ENCODE measurements at places on chromosomes 16 and 17.

GRCh38 chr16:79638386-79638785, 37.8 kb upstream of the MAF start:
- DNase-seq, result no peak

DNA sequence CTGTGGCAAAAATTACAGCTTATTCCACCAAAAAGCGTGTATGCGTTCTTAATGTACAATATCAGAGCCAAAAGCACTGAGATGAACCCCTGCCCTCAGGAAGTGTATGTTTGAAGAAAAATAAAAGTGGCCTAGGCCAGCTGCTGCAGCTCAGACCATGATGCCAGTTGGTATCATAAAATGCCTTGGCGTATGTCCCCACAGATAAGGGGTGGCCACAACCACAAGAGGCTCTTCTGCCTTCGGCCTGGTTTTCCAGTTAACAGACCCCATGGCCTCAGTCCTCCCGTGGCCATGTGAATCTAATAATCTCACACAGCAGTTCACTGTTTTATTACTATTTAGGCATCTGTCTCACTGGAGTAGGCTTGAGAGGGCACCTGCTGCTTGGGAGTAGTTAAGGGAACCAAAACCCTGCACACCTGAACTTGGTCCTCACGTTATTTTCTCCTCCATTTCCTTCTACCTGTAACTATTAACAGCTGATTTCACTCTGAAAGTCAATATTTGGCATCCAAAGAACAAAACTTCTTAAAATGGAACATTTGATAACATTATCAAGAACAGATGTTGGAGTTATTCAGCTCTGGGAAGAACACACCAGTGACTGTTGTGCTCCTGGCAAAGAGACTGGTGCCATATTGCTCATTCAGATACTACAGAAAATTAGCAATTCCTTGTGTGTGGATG, 34.8 kb upstream of the ERN1 start:
- DNase-seq, result no peak

- peak; percentile 52 for DNase-seq
These were observed 1.0 kb downstream of the ST3GAL2 start for GRCh38 chr16:70437582-70438557.

DNA sequence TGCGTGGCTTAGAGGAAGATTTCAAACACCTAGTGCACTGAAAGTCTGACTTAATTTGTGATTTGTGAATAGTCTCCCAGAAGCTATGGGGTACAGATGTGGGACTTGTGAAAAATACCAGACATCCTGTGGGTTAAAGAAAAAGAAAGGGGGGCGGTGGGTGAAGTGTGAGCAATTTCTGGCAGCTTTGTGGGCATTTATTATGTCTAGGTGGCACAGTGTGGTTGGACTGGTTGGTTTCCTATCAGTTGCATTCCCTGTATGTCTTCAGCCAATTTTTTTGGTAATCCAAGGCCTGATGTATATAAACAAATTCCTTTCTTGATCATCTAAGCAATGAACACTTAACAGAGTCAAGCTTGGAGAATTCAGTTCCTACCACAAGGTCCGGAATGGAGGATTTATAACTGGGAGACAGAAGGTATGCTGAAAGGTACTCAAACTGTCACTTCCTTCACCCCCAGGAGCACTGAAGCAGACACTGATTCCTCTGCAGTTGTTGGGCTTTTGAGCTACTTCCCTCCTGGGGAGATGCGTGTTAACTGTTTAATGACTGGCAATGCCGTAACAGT, 211.6 kb downstream of the WWOX start:
- DNase-seq, result no peak

DNA sequence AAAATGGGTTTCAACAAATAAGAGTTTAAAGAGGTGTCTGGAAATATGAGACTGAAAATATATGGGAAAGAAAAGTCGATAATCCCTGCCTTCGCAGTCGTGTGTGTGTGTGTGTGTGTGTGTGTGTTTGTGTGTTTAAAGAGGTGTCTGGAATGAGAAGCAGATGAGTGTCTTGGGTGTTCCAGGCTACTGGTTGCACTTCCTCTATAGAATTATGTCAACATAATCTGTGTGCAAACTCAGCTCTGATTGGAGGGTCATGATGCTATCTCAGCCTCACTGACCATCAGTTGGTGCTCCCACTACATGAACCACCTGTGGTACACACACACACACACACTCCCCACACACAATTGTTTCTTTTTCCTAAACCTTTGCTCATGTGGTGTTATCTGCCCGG, 347.3 kb downstream of the NPIPA8 start:
- DNase-seq, result no peak

DNA sequence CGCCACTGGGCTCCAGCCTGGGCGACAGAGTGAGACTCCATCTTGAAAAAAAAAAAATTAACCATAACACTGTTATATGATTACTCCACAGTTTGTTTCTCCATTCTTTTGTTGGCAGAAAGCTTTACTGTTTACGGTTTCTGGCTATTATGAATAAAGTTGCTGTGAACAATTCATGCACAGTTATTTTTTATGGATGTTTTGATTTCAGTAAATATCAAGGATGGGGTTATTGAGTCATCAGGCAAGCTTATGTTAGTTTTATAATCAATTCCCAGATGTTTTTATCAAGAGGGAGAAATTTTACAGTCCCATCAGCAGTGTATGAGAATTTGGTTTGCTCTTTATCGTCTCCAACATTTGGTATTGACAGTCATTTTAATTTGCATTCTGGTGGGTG, 67.9 kb downstream of the TAOK1 start:
- no peak for DNase-seq

DNA sequence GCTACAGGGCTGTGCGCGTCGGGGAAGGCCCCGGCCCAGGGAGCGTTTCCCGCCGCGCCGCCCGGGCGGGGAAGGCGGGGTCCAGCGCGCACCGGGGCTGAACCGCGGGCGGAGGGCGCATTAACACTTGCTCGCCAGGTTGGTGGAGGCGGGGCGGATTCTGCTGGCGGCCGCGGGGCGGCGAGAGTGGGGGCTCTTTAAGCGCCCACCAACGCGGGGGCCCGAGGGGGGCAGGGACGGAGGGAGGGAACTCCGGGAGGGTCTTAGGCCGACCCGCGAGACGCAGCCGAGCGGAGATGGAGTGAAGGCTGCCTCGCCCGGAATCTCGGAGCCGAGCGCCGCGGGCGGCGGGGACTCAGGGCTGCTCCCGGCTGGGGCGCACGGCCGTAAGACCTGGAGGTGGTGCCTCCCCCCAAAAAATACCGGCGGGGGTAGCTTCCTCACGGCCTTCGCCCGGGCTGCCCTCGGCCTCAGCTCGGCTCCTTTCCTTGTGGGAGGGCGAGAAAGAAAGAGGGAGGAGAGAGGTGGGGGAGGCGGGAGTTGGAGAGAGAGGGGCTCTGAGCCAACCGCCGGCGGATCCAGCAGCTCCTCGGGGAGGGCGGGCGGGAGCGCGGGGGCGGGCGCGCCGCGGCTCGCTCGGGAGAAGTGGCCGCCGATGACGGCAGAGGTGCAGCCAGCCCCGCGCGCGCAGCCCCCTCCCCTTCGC, 415 bp upstream of the FOXF1 start:
- peak; percentile 93 for DNase-seq

GRCh38 chr17:65195716-65196115, 58.5 kb downstream of the RGS9 start:
- no peak for DNase-seq
